HAP-1 (cell line): ENCODE measurements at places on chromosomes 7 and 10.

DNA sequence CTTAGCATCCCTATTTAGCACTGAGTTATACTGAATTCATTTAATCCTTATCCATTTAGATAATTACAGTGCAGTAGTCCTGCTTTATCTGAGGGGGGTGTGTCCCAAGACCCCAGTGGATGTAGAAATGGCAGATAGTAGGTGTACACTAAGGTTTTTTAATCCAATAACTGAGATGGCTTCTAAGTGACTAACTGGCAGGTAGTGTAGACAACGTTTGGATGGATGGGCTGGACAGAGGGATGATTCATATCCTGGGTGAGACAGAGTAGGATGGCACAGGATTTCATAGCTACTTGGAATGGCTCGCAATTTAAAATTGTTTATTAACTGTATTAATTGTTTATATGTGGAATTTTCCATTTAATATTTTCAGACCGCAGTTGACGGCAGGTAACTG, 295.6 kb downstream of the CCDC3 start:
- DNase-seq, result no peak

- no peak for DNase-seq
Observed at GRCh38 chr10:124472071-124472470, 10.4 kb downstream of the LHPP start.

DNA sequence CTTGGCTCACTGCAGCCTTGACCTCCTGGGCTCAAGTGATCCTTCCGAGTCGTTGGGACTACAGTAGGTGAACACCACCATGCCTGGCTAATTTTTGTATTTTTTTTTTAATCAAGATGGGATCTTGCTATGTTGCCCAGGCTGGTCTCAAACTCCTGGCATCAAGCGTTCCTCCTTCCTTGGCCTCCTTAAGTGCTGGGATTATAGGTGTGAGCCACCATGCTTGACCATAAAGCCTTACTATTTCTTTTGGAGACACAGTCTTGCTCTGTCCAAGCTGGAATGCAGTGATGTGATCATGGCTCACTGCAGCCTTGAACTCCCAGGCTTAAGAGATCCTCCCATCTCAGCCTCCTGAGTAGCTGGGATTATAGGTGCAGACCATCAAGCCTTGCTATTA, 12.6 kb downstream of the TFAM start:
- DNase-seq, result no peak

DNA sequence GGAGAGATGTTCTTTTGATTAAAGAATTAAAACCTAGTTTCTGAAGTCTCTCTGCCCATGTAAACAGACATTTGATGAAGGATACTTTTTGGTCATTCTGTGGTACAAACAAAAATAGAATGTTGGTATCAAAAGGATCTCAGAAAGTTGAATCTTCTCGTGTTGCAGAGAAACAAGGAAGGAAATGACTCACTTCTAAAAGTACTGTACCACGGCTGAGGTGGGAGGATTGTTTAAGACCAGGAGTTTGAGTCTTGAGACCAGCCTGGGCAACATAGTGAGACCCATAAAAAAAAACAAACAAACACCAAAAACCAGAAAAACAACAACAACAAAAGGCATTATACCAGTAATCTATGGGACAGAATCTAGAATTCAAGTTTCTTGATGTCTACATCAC, 69.7 kb downstream of the PRSS58 start:
- no peak for DNase-seq

- no peak for DNase-seq
Observed at GRCh38 chr7:88089561-88089960, 130.3 kb downstream of the SRI start.

DNA sequence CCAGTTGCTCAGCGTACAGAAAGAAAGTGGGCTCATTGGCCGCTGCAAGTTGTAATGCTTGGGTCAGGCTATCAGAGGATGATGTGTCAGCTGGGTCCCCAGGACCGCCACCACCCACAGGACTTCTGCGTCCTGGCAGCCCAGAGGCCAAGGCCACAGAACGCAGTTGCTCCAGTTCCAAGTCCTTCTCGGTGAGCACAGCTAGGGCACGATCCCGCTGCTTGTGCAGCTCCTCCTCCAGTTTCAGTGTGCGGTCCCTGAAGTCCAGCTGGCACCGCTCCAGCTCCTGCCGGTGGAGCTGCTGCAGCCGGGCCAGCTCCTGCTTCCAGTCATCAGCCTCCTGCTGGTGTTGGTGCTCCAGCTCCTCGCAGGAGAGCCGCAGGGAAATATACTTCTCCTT, 3.0 kb downstream of the GCC1 start:
- DNase-seq, result no peak

DNA sequence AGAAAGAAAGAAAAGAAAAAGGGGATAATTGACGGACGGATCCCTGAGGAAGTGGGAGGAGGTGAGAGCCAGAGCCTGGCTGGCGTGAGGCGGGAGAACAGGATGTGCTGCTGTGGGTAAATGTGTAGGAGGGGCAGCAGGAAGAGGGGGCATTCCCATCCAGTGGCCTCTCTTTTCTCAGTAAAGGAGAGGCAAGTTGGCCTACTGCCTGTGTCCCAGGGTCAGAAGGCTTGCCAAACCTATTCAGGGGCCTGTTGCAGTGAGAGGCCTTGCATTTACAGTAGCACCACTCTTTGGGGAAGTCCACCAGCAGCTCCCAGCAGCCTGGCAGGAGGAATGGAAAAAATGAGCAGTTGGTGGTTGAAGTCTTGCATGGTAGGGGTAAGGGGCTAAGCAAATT, 26.6 kb upstream of the ASCC1 start:
- no peak for DNase-seq

GRCh38 chr10:128111696-128112095, 14.5 kb downstream of the MKI67 start:
- DNase-seq, result no peak

GRCh38 chr10:67976292-67977245, 92.1 kb downstream of the SIRT1 start:
- DNase-seq, result no peak

DNA sequence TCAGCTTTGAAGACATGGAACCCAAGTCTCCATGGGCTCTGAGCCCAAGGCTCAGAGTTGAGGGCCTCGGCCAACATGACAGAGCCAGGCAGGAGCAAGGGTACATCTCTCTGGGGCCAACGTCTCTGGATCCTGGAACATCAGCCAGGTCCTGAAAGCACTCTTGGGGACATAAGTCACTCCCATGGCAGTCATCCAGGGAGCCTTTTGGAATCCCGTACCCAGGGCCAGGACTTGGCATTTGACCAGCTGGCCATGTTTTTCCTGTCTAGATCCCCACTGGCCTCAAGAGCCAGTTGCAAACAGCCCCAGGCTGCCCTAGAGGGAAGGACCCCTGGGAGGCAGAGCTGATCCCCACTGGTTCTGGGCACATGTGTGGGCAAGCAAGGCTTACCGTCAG, 4.3 kb upstream of the CXCL12 start:
- DNase-seq, result no peak

DNA sequence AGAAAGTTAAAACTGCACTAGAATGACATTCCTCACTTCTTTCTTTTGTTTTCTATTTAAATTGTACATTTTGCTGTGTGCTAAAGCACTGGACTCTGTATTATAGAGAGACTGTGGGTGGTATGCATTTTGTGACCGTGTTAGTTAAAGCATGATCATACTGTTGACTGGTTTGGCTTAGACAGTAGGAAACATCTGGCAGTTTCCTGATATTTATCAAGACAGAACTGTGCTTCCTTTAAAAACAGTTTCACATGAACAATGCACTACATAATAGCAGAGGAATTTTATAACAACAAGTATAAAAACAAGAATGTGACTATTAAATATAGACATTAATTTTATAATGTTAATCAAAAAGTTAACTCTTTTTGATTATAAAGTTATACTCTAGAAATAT, 23.1 kb downstream of the GNG11 start:
- no peak for DNase-seq
